Activated CD8-positive, alpha-beta memory T cell treated with anti-CD3 and anti-CD28 coated beads for 1 hour (primary cell): ENCODE measurements at places on chromosomes 13 and 19.

DNA sequence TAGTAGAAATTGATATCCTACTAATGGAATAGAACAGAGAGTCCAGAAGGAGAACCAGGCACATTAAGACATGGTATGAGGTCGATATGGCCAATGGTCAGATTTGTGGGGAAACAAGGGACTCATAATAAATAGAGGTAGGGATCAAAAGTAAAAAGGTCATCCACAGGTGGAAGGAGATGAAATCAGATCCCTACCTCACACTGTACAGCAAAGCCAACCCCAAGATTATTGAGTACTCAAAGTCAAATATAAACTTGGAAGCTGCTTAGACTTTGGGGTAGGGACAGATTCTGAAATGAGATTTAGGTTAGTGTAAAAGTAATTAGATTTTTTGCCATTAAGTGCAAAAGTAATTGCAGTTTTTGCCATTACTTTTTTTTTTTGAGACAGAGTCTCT is 40.7 kb downstream of the BICRA start:
- DNase-seq = no peak

- no peak for DNase-seq
These were observed 62.7 kb downstream of the TSHZ3 start for GRCh38 chr19:31286491-31286890.

DNA sequence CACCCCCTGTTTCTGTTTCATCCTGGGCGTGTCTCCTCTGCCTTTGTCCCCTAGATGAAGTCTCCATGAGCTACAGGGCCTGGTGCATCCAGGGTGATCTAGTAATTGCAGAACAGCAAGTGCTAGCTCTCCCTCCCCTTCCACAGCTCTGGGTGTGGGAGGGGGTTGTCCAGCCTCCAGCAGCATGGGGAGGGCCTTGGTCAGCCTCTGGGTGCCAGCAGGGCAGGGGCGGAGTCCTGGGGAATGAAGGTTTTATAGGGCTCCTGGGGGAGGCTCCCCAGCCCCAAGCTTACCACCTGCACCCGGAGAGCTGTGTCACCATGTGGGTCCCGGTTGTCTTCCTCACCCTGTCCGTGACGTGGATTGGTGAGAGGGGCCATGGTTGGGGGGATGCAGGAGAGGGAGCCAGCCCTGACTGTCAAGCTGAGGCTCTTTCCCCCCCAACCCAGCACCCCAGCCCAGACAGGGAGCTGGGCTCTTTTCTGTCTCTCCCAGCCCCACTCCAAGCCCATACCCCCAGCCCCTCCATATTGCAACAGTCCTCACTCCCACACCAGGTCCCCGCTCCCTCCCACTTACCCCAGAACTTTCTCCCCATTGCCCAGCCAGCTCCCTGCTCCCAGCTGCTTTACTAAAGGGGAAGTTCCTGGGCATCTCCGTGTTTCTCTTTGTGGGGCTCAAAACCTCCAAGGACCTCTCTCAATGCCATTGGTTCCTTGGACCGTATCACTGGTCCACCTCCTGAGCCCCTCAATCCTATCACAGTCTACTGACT is at the start of gene KLK3:
Gene KLK3 (plus strand): TSS at position 280 of the 775 bp plus-strand sequence. CDS start 41 bp downstream, at position 321.
- no peak for DNase-seq

DNA sequence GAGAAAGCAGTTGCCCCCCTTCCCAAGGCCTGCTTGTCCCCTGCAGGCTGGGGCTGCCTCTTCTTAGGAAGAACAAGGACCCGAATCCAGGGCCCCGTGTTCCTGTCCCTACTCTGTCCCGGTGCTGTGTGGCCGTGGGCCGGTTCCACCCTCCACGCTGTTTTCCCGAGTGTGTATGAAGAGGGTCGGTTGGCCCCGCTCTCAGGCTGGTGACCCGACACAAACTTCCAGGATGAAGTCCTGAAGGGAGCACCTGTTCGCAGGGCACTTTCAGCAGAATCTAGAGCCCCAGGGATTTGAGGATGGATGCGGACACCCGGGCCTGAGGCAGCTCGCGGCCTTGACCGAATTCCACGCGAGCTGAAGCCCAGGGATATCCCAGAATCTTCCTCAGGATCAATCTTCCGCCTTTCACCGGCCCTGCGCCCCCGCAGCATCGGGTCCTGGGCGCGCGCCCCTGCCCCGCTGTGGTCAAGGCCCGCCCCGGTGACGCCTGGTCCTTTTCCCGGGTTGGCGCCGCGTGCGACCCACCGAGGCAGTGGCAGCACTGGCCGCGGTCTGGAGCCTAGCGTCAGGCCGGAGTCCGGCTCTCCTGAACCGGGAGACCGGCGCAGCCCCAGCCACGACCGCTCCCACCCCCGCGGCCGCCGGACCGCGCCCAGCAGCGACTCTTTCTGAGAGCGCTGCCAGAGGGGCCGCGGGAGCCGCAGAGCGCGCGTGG is 528 bp upstream of the CHST8 start:
- DNase-seq = no peak

DNA sequence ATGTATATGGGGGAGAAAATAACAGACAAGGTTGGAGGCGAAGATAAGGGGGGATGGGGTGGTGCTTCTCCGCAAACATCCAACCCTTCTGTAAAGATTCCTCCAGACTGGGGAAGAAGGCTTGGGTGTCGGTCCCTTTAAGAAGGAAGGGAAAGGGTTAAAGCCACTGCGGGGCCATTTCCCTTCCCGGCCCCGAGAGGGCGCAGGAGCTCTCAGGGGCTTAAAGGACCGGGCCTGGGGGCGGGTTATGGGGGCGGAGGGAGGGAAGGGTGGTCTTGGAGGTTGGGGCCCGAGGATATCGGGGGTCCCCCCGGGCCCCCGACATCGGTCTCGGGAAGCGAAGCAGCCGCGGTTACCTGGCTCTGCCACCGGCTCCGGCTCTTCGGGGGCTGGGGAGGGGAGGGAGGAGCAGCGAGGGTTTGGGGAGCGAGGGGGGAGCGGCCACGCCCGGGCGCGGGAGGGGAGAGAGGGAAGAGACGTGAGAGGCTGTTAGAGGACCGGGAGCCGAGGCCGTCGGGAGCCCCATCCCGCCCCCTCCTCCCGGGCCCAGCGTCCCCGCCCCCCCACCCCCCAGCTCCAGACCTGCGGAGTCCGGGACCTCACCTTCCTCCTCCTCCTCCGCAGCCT is 2.8 kb downstream of the TNNT1 start:
- no peak for DNase-seq

DNA sequence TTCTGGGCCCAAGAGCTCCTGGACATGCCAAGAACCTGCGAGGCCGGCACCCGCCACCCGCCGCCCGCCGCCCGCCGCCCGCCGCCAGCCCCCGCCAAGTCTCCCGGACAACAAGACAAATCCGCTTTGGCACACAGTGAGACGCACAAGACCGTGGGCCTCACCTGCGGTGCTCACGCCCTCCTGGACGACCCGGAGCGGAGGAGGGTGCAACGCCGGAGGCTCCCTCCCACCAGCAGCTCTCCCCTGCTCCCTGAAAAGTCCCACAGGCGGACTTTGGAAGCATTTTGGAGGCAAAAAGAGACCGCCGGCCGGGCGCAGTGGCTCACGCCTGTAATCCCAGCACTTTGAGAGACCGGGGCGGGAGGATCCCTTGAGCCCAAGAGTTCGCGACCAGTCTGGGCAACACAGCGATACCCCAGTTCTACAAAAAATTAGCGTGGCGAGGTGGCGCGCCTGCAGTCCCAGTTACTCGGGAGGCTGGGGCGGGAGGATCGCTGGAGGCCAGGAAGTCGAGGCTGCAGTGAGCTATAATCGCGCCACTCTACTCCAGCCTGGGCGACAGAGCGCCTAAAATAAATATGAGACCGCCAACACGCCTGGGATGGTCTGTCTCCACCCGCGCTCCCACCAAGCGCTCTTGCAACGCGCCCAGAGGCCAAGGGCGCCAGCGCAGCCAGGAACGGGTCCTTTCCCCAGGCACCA is 783 bp downstream of the RHPN2 start:
- no peak for DNase-seq

DNA sequence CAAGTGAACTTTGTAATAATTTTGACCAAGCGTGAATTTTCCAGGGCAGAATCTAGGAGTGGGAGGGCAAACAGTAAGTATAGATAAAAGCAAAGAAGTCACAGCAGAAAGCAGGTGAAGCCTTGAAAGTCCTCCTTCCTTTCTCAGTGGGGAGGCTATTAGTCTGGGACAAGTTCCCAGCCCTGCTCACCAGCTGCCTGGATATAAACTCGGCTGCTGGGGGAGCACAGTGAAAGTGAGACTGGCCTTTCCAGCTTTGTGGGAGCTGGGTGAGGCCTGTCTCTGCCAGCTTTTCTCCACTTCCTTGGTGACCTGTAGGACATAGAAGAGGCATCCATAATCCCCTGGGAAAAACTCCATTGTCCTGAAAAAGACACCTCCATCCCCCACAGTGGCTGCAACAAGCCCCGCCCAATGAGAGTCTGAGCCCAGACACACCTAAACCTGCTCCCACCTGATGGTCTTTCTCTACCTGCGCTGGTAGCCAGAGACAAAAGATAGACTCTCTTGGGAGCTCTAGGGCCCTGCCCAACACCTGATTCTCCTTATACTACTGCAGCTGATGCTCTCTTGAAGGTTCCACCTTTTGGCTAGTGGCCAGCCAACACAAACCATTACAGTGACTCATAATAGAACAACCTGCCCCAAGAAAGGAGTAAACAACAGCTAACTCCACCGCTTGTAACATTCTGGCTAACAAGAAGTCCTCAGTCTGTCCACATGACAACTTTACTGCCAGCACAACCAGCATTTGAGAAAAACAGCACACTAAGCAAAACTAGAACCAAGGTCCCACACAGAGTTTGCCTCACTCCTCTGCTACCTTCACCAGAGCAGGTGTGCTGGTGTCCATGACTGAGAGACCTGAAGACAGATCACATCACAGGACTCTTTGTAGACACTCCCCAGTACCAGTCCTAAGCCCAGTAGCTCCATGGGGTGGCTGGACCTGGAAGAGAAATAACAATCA is 252.2 kb upstream of the SLITRK6 start:
- DNase-seq = no peak

DNA sequence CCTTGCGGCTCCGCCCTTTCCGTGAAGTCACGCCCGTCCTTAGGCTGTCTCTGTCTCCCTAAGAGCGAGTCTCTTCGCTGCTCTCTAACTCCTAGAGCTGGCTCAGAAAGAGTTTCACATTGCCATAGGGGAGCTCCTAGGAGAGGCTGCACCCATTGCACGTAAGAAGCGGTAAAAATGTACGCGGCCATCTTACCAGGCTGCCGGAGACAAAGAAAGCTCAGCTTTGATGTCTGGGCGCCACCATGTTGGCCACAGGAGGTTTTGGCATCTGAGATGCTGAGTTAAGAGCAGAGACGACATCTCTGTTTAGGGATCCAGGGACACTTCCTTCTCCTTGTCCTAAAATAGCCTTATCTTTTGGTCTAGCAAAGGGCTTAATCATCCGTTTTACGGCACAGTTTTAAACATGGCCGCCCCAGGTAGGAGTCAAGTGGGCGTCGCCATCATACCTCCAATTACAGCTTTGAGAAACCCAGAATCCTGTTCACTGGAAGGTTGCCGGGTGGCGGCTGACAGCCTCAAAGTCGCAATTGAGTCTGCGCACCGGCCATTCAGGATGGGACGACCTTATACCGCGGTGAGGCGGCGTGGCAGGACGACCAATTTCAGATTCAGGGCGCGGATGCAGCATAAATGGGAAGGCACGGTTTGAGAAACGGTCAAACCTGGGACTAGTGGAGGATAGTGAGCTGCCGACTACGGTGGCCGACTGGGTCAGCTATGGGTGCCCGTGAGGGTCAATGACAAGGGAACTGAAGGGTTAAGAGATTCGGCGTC is at the start of gene ZNF793:
Gene ZNF793 (plus strand): TSS at position 553 of the 780 bp plus-strand sequence. CDS start 16,501 bp downstream, outside the sequence.
- DNase-seq = peak; percentile 59

DNA sequence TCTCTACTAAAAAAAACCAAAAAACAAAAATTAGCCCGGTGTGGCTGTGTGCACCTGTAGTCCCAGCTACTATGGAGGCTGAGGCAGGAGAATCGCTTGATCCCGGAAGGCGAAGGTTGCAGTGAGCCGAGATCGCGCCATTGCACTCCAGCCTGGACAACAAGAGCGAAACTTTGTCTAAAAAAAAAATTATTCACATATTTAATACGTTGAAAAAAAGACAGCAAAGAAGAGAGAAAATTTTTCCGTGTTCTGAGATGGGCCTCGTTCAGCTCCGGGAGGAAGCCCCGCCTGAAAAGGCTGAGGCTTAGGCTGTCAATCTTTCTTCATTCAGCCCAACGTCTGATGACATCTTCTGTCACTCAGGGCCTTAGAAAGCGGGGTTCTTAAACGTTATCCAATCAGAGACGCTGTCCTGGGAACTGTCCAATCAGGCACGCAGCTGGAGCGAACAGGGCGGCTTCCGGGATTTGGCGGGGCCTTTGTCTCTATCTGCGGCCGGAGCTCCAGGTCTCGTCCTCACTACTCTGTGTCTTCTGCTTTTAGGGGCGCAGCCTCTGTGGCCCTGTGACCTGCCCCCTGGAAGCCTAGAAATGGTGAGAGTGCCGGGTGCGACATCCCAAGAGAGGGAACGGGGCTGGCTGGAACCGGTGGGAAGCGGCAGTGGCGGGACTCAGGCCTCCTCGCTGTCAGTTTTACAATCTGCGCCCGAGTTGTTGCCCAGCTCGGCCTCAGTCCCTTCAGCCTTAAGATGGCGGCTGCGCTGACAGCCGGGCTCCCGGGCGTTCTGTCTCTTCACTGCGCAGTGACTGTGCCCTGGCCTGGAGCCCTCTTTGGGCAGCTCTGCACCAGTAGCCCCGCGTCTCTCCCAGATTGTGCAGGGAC is at the start of gene ZNF726:
Gene ZNF726 (plus strand): TSS at position 485 of the 885 bp plus-strand sequence. CDS start 109 bp downstream, at position 594.
- DNase-seq = peak; percentile 64

DNA sequence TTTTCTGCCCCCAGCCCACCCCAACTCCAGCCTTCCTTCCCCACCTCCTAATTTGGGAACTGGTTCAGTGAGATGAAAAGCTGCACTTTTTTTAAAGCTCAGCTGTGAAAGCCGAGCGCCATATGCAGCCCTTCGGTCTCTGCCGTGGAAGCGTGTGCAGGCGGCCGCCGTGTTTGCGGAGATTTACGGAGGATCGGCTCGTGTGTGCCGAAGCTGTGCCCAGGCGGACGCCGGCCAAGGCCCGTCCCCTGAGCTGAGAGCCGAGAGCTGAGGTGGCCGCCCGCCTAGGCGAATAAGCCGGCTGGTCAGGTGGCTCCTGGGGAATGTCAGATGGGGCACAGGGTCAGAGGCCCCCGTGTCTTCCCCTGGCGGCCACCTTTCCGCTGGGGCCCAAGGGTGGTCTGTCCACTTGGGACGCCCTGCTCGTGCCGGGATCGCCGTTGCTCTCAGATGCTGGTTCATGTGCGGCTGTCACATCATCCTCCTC is 78.7 kb downstream of the ZNF536 start:
- DNase-seq = no peak

DNA sequence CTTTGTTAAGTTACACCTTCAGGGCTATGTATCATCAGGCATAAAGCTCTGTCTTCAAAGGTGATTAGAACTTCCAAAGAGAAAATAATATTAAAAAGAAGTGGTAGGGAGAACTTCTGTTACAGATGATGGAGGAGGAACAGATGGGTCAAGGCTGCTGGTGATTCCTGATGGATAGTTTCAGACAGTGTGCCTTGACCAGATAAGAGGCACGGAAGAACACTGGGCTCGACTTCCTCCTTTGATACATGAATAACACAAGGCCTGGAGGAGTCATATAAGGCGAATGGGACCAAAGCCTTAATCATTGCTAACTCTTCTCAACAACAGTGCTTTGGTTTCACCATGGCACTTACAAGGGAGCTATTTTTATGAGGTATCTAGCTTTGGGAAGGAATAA is 128.1 kb upstream of the RXFP2 start:
- no peak for DNase-seq
